Esophagus muscularis mucosa (tissue), 4 donors: ENCODE measurements at places on chromosomes 4 and X.

GRCh38 chrX:132732236-132732635 is 226.2 kb downstream of the HS6ST2 start:
- no peak for DNase-seq

DNA sequence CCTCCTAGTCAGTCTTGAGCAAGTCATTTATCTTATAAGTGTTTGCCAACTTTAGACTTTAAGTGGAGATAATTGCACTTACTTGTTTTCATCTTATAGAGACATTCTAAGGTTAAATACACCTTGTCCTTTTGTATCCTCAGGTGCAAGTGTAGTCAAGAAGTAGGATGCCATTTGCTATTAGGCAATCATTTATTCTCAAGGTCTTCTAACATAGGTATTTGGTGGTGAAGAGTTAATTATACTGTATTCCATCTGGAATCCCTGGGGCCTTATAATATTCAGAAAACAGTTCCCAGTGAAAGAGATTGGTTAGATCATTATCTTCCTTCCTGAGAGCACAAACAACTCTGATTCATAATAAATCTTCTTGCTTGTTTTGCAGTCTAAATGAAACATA is 23.7 kb downstream of the SULT1E1 start:
- no peak for DNase-seq

- DNase-seq, result no peak
Observed at GRCh38 chrX:151177141-151178027, 1.0 kb downstream of the GPR50 start.

- peak; percentile 92 for DNase-seq
Observed at GRCh38 chrX:69615779-69616456, at the start of gene EDA. EDA (plus strand) TSS chrX:69616113.

DNA sequence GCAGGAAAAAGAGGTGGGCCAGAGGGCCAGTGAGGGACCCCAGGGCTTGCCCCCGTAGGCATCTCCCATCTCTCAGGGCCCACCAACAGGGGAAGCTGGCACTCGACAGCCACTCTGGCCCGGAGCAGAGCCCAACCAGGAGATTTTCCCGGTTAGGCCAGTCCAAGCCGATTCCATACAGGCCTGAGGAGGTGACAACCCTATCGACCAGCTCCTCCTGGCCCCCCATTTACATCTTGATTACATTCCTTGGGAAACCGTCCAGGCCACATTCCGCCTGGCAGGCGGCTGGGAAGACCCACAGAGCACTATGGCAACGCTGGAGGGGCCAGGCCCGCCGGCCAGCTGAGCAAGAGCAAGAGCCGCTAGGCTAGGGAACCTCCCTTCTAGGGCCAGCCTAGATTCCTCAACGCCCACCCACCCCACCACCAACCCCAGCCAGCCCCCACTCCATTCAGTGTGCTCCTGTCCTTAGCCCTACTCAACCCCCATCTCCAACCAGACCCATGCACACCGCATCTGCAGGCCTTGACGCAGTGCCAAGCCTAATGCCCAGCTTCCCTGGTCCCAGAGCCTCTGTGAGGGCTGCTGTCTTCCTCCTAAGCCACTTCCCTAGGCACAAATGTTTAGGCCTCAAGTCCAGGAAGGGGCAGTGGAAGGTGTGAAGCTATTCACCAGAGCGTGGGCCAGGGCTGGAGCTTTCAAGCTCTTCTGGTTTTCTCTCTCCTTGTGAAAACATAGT is 161.2 kb downstream of the EFNB1 start:
- DNase-seq, result peak; percentile 24

- no peak for DNase-seq
Observed at GRCh38 chr4:123230061-123230460, 166.5 kb upstream of the SPRY1 start.

DNA sequence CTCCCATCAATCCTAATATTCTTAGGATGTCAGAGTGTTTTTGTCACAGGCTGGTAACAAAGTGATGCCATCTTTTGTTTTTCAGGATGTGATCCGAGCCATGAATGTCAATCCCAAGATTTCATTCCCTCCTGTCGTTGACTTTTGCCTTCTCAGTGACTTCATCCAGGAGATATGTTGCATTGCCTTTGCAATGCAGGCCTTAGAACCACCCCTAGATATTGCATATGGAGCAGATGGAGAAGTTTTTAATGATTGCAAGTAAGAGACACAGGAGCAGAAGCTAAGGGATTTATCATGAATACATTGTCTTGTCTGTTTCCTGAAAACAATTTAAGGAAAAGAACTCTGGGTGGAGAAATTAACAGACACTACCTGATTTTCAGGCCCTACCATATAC is 28.6 kb downstream of the SPATA18 start:
- DNase-seq, result no peak
